ENCODE measurements at places on chromosomes 1 and 21. TPM values are rescaled to one million over a fixed set of nuclear protein-coding genes. Genes with fewer than 3 reads are reported as not detected.

GRCh38 chr1:58979086-58979485, 195.2 kb upstream of the JUN start:
- no peak for DNase-seq

GRCh38 chr1:221886743-221887414, 145.0 kb upstream of the DUSP10 start:
- no peak for DNase-seq

GRCh38 chr1:230261928-230262650, 164.0 kb downstream of the PGBD5 start:
- DNase-seq, result no peak

- DNase-seq, result no peak
These were observed 57.6 kb downstream of the TGFB2 start for GRCh38 chr1:218402786-218403120.

GRCh38 chr1:213287987-213288386, 236.9 kb downstream of the RPS6KC1 start:
- DNase-seq, result no peak

- DNase-seq, result no peak
These were observed 37.7 kb downstream of the RRP1 start for GRCh38 chr21:43827015-43827611.

DNA sequence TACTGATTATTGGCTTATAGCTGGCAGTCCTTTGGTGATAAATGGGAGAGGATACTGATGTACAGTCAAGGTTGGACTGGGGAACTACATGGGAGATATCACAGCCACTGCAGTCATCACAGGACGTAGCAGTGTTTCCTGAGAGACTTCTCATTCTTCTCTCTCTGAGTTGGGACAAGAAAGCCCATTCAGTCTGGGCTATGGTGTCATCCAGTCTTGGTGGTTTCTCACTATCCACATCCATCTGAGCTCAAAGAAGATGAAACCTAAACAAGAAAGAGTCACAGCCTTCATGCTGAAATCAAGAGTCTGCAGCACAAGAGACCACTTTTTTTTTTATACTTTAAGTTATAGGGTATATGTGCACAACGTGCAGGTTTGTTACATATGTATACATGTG, 12.8 kb upstream of the CD53 start:
- DNase-seq, result peak; percentile 21

GRCh38 chr1:208127792-208128529, 116.2 kb downstream of the PLXNA2 start:
- no peak for DNase-seq

GRCh38 chr1:225581186-225581585, 71.7 kb downstream of the ENAH start:
- no peak for DNase-seq

DNA sequence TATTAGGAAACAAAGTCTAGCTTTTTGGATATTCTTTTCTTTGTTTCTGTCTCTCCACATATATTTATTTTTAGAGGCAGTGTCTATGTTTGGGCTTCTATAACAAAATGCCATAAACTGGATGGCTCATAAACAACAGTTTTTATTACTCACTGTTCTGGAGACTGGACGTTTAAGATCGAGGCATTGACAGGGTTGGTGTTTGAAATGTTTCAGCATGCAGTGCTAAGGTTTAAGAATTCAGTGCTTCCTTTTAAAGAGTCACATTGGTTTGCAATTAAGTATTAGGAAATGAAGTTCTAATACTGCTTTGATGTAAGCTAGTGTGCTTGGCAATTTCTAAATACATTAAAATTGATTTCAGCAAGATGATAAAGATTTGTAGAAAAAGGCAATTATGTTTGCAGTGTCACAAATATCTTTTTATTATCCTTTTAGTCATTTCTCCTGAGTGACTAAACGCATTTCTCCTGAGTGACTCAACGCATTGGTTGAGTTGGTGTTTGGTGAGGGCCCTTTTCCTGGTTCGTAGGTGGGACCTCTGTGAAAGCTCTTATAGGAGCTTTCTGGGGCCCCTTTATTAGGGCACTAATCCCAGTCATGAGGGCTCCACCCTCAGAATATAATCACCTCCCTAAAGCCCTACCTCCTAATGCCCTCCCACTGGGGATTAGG, 317.0 kb downstream of the USP25 start:
- no peak for DNase-seq

DNA sequence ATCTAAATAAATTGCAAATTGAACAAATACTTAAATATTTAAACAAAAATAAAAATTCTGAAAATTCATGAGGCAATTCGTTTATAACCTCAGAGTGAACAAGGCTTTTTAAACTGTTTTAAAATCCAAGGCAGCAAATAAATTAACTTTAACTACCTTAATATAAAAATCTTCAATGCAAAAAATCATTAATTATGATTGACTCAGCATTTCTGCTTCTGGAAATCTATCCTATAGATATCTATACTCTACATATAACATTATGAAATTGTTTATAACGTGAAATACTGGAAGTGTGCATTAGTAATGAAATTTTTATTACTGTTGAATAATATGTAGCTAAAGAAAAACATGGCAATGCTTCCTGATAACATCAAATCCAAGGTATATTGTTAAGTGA, 92.4 kb downstream of the ADAMTS1 start:
- no peak for DNase-seq

DNA sequence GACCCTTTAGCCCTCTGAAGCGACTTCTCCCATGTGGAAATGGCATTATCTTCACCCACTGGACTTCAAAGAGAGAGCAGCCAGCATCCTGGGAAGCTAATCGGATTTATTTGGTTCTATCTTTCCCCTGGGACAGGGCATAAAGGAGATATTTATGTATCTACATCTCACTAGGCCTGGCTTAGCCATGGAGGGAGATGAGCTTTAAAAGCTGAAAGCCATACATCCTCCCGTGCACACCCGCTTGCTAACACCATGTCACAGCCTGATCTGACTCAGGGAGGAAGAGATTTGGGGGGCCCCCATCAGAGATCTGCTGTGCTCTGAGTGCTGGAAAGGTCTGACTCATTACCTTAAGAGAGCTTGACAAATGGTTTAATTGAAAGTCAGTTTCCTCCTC, 155.9 kb downstream of the PLXNA2 start:
- DNase-seq, result peak; percentile 14

DNA sequence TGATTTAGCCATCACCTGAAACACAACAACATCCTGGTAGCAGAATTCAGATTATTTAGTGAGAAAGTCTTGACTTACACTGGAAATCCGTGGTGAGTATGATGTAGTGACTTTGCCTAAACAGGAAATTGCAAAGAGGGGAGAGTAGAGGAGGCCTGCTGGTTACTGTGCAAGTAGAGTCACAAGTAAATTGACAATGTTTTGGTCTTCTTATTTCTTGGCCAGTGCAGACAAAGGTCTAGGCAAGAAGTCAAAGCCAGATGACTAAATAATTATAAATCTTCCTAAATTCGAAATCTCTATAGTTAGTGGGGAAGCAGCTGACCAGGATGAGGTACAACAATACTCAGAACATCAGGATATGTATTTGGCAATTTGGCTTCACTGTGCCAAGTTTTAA, 159.5 kb upstream of the KCTD3 start:
- DNase-seq, result no peak

DNA sequence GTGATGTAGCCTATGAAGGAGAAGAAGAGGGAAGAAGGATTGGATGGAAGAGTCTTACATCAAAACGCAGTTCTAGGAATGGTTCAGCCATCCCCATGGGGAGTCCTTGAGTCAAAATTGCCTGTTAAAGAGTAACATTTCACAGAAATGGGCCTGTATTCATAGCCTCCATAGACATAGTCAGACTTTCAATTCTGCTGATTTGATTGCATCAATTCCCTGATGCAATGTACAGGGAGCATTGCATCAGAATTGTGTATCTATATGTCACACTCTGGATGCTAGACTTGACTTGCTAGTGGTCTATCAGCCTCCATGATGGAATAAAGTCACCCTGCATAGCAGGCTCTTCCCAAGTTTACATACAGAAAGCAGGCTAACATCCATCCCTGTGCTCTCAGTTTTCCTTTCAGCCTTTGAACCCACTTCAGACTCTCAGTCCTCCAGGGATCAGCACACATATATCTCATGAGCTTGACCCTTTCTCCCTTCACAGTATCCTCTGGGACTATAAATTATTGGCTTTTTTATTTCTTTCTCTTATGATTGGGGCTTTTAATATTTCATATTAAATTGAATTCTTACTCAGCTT, 1111.7 kb upstream of the B3GALT2 start:
- peak; percentile 36 for DNase-seq

- DNase-seq, result peak; percentile 65
These were observed 27.5 kb downstream of the SLC2A1 start for GRCh38 chr1:42931108-42931539.

DNA sequence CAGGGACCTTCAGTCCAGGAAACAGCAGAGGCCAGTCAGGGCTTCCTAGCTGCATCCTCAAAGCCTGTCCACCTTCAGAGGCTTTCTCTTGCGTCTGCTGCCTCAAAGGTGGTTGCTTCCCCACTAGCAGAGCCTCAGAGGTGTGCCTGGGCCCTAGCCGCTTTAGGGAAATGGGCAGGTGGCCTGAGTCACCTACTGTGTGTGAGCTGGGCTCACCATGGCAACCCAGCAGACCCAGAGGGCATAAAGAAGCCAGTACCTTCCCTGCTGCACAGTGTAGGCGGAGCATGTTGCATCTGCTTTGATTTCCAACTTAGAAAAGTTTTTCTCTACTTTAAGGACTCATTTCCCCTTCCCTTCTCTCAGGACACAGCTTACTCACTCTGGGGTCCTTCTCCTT, 12.5 kb downstream of the SLC9A1 start:
- peak; percentile 21 for DNase-seq

DNA sequence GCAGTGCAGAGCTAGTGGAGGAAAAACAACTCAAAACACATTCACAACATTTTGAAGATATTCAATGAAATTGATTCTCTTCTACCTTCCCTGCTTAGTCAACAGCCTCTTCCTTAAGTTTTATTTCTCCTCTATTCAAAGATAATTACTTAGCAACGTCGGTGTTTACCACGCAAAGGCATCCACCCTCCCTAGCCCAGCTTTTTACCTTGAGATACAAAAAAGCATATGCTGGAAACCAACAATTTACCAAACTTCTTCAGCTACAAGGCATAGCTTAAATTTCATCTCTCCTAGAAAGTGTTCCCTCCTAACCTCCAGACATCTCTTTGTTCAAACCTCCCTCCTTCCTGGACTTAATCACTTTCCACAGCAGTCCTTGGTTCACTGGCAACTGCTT, 102.8 kb upstream of the SOD1 start:
- no peak for DNase-seq

DNA sequence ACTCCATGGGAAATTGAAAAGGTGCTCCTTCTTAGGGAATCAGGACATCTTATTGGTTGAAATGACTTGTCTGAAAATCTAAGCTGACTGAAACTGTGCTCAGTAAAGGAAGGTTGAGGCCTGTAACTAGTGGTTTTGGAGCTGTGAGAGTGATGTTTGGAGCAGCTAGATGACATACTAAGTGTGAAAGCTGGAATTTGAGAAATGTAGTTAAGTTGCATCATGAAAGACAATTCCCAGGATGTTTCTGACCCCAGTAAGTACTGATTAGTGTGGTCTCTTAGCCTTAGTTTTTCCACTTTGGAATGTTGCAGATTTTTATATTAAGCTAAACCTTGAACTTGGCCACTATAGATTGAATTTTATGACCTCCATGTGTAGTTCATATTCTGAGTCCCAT, 154.9 kb downstream of the PAPPA2 start:
- no peak for DNase-seq

- DNase-seq, result no peak
These were observed 20.2 kb downstream of the KIF17 start for GRCh38 chr1:20697563-20697962.

The ATF3 gene
- 96.3 TPM for total RNA-seq

The ZNF648 gene
- total RNA-seq, result not detected

The NBPF10 gene
- total RNA-seq, result 2.5 TPM

The AMY1B gene
- not detected for total RNA-seq

The C1QC gene
- not detected for total RNA-seq

The SYPL2 gene
- 0.37 TPM for total RNA-seq

The KRTAP10-7 gene
- total RNA-seq, result not detected

The CGN gene
- 1.9 TPM for total RNA-seq

The TBX19 gene
- 7.2 TPM for total RNA-seq

The ELOVL1 gene
- 58.4 TPM for total RNA-seq

The CRYAA gene
- not detected for total RNA-seq

The CCDC27 gene
- not detected for total RNA-seq

The SLC45A3 gene
- total RNA-seq, result 0.70 TPM

The WNT4 gene
- not detected for total RNA-seq

Measured in activated T-cell treated with anti-CD3 and anti-CD28 coated beads, Interleukin-2, amount 50 U/mL, for 72 hours (primary cell).